ENCODE measurements at places on chromosomes 5 and 9.

DNA sequence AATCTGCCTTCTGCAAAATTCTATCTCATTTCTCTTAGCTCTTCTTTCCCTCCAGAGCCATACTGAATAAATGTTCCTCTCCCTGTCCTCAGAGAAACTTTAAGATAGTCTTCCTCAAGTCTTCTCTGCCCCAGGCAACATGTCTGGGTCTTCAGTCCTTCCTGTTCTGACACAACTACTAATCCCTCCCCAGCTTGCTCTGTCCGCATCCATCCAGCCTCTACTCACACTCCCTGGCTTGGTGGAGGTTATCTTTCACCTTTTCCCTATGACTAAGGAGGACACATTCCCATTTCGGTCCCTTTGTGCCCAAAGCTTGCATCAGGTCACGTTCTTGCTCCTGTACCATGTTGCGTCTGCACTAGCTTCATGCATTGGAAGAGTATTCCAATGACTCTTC lies 143.3 kb downstream of the TTLL11 start:
- DNase-seq = no peak

DNA sequence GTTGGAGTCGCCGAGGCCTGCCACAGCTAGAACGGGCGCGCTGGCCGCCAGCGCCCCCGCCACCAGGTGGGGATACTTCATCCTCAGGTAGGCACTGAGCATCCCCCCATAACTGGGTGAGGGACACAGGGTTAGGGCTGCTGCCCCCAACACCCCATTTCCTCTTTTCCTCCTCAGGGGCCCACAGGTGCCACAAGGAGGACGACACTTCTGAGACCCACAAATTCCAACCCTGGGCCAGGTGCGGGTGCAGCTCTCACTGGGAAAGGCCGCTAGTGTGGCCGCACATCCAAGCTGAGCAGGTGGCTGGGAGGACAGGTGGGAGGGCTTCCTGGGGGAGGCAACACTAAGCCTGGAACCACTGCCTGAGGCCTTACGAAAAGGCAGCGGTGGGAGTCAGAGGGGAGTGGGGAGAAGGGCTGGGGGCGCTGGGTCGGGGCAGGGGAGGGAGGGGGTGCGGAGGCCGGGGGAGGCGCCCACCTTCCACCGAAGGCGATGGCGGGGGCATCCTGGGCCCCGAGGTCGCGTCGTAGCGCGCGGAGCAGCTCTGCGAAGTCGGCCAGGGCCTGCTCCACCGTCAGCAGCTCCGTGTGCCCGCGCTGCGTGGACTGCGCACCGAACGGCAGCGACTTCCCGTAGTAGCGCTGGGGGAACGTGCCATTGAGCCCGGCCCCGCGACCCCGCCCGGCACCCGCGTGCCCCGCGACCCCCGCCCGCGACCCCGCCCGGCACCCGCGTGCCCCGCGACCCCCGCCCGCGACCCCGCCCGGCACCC lies 961 bp downstream of the DPP7 start:
- DNase-seq = no peak

GRCh38 chr9:7243838-7244237 lies 486.1 kb downstream of the KDM4C start:
- no peak for DNase-seq

GRCh38 chr5:138969323-138970002 lies 94.3 kb upstream of the LRRTM2 start:
- no peak for DNase-seq

GRCh38 chr5:22560147-22560546 lies 293.0 kb downstream of the CDH12 start:
- no peak for DNase-seq

GRCh38 chr9:32596096-32596865 lies 23.3 kb upstream of the NDUFB6 start:
- DNase-seq = no peak

DNA sequence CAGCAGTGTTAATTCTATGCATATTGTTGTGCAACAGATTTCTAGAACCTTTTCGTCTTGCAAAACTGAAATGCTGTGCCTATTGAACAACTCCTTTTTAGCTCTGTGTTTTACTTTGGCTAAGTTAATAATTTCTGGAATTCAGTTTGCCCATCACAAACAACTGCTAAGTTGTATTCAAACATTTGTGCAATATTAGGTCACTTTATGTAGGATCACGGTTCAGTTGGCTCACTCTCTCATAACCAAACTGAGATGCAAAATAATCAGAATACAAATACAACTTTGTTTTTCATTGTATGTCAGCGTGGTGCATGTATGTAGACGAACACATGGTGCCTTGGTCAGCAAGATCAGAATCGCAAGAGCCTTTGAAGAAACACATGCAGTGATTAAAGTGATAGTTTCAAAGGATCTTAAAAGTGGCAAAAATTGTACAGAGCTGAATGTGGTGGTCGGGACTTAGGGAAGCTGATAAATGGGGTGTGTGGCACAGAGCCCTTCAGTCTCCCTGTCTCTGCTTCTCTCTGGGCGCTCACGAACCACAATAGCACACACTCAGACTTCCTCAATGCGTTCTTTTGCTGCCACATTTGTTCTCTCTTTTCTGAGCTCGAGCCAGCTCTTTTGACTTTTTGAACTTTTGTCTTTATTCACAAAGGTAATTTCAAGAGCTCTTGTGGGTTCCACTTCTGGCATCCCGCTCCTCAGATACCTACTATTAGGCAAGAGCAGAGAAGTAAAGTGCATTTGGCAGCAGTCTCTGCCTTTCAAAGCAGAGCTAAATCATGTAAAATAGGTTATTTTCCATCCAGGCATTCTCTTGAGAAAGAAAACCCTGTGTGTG lies 112.4 kb upstream of the CTSL start:
- DNase-seq = no peak

DNA sequence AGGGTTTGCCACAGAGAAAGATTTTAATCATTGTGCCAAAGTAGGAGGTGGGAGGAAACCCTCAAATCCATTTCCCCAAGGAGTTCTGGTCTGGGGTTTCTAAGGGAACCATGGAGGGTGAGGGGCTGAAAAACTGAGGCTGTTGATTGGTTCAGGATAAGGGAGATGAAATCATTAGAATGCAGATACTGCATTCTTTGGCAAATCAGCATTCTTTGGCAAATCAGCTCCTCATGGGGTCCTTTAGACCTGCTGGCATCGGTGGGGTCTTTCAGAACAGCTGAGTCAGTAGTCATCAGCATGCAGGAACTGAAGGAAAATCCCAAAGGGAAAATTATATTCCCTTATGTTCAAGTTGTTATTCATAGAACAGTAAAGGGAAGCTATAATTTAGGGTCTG lies 585.5 kb downstream of the ISL1 start:
- DNase-seq = no peak
